HS-5 (cell line): ENCODE measurements at places on chromosomes 11 and 22.

DNA sequence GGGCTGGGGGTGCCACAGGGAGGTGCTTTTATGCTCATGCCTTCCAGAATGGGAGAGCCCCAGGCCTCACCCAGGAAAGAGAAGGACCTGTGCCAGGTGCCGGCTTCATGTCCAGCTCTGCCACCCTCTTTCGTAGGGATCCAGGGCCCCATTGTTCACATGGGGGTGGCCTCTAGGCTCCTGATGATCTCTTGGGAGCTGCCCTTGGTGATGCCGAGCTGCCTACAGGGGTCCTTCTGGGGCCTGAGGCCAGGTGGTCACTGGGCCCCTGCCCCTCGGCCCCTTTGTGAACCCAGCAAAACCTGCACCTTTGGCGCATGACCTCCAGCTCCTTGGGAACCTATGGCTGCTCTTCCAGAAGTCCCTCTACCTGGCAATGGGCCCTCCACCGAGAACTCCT is 41.4 kb upstream of the SMIM38 start:
- no peak for DNase-seq

GRCh38 chr11:71131861-71132260 is 120.5 kb downstream of the SHANK2 start:
- no peak for DNase-seq

GRCh38 chr11:93767018-93767417 is 17.1 kb upstream of the MED17 start:
- DNase-seq: no peak

- DNase-seq: peak; percentile 35
Observed at GRCh38 chr11:78645226-78646202, 70.8 kb upstream of the NARS2 start.

DNA sequence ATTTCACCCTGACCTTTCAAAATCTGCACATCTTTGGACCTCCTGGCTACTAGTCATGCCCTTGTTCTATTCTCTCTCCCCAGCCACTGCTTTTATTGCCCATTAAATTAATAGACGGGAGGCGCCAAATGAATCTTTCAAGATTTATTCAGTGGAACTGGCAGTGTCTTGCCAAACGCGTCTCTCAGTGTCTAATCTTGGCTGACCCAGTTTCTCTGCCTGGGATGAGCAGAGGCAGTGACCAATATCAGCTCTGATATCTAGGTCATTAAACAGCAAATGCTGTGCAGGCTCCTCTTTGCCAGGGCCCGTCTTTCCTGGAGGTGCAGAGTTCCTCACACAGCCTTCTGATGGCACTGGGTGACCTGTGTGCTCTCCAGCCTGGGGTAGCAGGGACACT is 74.0 kb downstream of the TRAF6 start:
- no peak for DNase-seq

- no peak for DNase-seq
Observed at GRCh38 chr11:114063149-114063828, 3.8 kb downstream of the ZBTB16 start.

DNA sequence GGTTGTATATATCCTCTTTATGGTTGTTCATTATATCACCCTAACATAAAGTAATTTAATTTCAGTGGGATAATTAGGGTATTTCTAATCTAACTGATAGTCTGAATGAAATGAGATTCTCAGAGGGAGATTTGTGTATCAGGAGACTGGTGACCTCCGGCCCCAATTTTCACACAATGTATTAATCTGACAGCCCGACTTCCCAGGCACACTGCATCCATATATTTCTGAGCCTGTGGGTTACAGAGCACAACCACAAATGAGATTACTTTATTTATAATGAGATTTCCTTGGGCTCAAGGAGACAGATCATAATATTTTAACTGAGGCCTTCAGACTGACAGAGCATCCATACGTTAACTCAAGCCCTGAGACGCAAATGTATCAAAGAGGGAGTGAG is 125.9 kb downstream of the RCN1 start:
- DNase-seq: no peak

GRCh38 chr11:122267602-122268001 is 151.6 kb upstream of the BLID start:
- DNase-seq: no peak

- no peak for DNase-seq
Observed at GRCh38 chr11:69684651-69685050, 9.5 kb upstream of the LTO1 start.

DNA sequence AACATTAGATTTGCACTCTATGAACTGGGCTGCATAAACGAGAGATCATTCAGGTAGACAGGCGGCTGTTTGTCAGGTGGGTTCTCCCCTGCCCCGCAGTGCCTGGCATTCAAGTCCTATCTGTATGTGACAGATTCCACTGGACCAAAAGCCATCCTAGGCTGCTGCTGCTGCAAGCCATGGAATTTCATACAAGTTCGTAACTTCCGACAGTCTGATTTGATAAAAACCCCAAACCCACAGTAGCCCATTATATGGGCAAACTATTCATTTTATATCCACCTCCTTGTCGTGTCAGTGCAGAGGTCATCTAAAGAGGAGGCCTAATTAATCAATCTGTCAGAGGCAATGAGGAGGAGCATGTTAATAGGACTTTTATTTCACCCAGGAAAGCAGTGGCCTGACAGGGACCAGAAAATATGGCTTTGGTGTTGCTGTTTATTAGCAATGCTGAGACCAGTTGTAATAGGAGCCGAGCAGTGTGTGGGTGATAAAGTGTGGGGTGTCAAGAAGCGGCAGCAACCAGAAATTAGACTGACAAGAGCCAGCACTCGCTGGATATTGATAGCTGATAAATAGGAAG is 124.2 kb downstream of the ARL14EP start:
- no peak for DNase-seq

DNA sequence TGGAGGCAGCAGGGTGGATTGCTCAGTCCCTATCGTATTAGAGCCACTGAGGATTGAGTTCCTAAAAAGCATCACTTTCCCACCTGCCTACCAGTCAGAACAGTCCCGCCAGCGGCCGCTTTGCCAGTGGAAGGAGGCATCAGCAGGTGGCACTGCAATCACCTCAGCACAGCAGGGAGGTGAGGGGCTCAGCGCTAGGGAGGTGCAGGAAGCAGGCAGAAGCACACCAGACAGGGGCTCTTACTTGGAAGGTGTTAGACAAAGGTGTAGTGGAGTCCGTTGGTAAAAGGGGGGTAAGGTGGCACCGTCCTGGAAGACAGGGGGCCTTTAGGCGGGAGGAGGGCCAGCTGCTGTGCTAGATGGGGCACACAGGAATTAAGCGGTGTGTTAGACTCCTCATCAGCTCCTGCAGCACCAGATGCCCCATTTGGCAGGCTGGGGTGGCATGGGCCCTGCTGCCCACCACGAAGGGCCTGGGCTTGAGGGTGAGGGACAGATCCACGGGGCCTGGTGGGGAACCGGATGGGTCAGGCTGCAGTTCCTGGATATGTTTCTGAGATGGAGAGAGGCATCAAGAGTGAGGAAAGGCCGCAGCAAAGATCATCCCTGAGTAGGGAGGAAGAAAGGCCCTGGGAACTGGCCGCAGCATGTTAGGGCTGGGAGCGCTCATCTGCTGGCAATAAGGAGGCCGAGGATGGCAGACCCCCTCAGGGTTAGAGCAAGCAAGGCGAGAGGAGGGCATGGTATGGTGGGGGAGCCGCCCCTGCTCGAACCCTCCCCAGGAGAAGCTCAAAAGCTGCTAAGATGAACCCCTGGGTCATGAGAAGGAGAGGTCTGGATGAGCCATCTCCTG is 42.5 kb downstream of the C11orf58 start:
- no peak for DNase-seq

DNA sequence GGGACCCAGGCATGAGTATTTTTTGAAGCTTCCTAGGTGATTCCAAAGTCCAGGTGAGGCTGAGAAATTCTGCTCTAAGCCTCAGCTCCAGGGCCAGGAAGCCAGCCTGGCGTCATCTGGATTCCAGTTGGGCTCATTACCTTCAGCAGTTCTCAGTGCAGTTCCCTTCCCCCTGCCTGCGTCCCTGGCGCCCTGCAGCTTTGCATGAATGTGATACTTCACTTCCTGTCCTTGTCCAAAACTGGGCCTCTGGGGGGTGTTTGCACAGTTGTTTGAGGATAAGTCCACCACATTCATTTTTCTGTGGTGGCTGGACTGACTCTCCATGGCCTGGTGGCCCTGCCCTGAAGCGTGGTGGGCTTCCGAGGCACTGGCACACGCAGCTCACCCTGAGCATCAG is 98.1 kb downstream of the TENM4 start:
- DNase-seq: no peak

DNA sequence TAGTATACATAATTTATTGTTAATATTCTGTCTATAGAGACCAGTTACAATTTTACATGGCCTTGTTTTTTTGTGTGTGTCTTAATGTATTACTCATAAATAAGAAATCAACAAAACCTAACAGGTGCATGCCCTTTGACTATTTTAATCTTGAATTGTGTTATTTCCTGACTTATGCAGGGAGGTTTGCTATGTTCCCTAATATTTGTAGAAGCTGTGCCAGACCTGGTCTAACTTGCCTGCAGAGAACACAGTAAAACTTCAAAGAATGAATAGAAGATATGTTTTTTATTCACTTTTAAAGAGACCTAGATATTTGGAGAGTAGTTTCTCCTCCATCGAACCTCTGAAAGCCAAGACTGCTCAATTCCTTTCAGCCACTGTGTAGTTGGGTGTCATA is 234.7 kb downstream of the LUZP2 start:
- DNase-seq: no peak

- peak; percentile 97 for DNase-seq
Observed at GRCh38 chr11:128709402-128709801, 15.5 kb downstream of the FLI1 start.

DNA sequence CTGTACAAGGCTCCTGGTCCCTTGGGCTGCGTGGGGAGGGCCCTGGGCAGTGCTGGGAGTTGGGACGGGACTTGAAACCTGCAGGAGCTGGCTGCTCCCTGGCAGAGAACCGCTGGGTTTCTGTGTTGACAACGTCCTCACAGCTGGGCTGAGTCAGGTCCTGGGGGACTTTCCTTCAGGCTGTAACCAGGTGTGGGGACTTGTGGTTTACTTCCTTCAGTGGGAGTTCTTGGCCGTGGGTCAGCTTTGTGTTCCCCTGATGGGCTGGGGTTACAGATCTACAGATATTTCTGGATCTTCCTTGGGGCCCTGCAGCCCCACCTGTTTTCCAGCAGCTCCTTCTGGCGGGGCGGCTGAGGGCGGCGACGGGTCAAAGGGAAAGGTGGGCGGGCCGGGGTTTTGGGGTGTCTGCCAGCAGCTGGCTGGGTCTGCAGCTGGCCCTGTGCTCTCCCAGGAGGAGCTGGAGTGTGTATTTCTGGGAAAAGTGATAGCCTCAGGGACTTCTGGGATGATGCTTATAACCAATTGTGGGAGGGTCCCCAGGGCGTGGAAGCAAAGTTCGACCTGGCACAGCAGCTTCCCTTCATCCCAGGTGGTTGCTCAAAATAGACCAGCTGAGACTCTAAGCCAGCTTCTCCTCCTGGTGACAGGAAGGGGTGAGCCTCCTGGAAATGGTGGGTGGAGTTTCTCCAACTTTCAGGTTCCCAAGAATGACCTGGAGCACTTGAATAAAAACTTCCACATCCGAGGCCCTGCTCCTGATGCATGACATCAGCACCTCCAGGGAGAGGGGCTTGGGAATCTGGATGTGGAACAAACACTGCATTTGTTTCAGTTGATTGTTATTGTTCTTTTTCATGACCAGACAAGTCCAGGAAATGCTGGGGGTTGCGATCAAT is 19.1 kb downstream of the ST14 start:
- no peak for DNase-seq

DNA sequence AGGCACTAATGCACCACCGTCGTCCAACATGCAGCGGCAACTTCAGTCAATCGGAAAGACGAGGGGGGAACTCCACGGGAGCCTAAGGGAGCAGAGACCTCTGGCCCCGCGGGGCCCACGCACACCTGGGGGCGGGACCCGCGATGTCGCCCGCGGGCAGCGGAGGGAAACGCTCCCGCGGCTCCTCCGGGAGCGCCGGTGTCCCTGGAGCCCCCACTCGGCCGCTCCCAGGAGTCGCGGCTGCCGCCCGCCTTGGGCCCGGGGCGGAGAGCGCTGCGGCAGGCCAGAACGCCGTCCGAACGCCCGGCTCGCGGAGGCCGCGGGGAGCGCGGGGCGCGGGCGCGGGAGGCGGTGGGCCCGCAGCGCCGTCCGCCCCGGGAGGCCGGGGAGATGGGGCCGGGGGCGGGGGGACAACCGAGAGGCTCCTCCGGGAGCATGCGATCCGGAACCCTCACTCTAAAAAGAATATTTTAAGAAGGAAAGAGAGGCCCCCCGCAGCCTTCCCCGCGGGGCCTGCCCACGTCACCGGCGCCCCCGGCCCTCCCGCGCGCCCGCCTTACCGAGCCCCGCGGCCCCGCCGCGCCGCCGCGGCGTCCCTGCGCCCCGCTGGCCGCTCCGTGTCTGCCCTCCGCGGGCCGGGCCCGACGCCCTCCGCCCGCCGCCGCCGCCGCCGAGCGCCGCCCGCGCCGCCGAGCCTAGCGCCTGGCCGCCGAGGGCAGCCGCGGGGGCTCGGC is 86.6 kb upstream of the ARHGAP32 start:
- no peak for DNase-seq

DNA sequence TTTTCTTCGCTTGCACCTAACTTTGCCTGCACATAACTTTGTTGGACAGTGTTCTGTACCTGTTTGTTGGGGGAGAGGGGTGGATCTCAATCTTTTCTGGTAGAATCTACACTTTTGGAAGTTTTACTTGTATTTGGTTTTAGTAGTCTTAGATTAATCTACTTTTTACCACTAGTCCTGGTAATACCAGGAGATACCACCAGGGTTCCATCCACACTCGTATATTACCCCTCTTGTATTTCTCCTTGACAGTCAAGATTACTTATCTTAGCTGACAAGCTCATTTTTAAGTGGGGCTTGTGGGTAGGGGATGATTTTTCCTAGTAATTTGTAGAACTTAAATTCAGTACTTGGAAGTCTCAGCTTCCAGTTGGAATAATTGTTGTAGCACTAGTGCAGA is 37.3 kb upstream of the TECTA start:
- no peak for DNase-seq

DNA sequence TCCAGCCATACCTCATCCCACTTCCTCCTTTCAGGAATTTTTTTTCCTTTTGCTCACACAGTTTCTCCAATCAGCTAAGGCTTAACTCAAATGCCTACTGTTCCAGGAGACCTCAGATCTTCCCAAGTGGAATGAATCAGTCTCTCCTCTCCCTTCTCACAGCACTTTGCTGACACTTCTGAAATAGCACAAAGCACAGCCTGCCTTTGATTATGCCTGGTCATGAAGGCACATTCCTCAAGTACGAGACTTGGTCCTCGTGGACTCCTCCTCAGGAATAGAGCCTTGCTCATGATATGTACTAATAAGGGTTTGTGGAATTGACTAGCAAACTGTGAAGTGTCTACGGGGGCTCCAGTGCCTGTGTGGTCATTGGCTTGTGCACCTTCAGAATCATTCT is 176.7 kb upstream of the TENM4 start:
- DNase-seq: peak; percentile 53

DNA sequence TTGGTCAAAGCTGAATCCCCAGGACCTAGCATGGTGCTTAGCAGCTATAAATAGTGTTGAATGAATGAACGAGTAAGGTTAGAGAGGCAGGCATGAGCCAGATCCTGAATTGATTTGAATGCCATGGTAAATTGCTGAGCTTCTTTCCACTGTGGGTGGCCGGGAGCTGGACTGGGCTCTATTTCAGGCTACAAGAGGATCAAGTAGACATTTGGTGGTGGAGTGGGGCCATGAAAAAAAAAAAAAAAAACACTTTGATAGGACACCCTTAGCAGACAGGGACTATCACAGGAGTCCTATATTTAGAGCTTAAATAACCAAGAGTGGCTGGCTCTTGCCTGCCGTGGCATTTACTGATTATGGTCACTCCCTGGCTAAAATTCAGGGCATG is 77.6 kb downstream of the MIAT start:
- DNase-seq: no peak
